ENCODE measurements at places on chromosomes 3 and 15.

DNA sequence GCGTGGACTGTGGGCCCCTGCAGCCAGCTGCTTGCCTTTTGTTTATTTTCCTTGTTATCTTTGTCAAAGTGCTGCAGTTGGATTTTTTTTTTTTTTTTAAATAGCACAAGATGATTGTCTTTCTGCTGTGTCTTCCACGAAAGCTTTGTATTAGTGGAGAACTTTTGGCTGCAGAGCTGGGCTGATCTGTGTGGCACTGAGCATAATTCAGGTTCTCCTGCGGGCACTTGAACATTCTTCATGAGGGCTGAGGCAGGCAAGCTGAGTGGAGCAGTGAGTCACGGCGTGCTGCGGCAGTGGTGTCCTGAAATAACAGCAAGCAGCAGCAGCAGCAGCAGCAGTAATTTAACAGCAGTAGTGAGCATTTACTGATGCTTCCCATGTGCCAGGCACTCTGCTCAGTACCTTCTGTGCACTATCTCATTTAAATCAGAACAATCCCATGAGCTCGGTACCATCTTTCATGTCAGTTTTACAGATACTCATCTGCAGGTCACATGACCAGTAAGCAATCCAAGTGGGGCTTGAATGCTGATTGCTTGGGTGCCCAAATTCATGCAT, 45.8 kb downstream of the MITF start:
- no peak for DNase-seq

GRCh38 chr15:93037820-93038705, 50.9 kb downstream of the RGMA start:
- no peak for DNase-seq

GRCh38 chr3:154144825-154145465, 23.8 kb downstream of the ARHGEF26 start:
- DNase-seq, result no peak

DNA sequence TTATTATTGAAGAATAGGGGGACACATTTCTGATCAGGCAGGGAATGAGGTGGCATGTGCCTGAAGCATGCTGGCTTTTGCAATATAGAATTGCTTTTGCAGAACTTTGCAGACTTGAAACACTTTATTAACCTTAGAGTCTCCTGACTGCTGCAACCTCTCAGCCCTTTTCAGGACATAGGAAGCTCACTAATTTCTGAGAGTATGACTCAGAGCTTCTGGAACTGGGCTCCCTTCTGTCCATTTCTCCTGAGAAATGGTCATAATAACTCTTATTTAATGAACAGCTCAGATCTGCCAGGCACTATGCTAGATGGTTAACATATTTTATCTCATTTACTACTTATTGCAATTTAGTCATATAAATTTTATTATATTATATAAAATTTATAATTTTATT, 38.6 kb upstream of the DGKG start:
- no peak for DNase-seq

DNA sequence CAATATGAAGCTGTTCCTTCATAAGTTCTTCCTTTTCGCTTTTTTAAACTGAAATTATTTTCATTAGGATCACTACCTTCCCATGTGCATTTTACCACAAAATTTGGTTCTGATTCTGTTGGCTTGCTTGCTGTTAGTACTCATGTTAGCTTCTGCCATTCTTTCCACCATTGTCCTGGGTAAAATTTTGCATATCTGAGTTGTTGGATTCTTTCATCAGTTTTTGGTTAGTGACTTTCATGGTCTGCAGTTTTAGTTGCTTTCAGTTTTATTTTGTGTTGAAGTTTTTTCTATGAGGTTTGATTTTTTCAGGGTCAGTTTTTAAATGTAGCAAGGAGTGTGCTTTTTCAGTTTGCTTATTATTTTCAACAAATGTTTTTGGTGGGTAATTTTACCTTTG, 71.9 kb downstream of the SMAD3 start:
- no peak for DNase-seq

GRCh38 chr3:118850687-118851086, 184.0 kb downstream of the IGSF11 start:
- DNase-seq, result no peak

- DNase-seq, result peak; percentile 14
Measured at GRCh38 chr3:178385280-178385952, 150.8 kb upstream of the KCNMB2 start.

- peak; percentile 80 for DNase-seq
Measured at GRCh38 chr3:183515968-183516851, 39.3 kb downstream of the KLHL6 start.

- no peak for DNase-seq
Measured at GRCh38 chr3:59374818-59375211, 325.0 kb upstream of the CFAP20DC start.

- no peak for DNase-seq
Measured at GRCh38 chr3:38345879-38346586, 552 bp upstream of the XYLB start.

DNA sequence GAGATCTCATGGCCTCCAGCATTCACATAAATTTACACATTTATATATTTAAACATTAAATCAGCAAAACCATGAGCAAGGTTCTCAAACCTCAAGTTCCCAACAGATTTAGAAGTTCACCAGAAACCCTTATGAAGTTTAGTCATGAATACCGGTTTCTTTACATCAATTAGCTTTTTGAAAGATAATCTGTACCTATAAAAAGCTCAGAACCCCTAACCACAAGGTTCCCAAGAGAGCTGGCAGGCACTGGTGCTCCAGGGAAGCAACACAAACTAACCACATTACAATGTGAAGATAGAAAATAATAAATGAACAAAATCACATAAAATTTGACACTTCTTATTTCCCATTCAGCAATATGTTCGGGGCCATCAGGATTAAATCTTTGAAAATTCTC, 150.9 kb downstream of the FBN1 start:
- DNase-seq, result no peak

DNA sequence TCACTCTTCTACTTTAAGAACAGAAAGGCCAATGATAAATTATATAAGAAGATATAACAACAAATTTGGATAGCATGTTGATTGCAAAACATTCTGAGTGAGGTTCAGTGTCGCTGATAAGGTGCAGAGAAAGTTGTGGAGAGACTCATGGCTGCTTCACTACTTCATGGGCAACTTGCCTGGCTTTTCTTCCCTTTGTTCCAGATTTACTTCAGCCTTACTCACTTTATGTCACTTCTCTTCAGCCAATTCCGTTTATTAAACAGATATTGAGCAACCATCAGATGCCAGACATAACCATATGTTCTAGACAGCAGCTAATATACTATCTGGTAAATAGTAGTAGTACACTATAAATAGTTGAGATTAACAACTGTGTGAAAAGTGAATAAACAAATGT, 150.0 kb upstream of the CHL1 start:
- no peak for DNase-seq

GRCh38 chr3:120684896-120685295, 2.9 kb upstream of the HGD start:
- DNase-seq, result no peak

DNA sequence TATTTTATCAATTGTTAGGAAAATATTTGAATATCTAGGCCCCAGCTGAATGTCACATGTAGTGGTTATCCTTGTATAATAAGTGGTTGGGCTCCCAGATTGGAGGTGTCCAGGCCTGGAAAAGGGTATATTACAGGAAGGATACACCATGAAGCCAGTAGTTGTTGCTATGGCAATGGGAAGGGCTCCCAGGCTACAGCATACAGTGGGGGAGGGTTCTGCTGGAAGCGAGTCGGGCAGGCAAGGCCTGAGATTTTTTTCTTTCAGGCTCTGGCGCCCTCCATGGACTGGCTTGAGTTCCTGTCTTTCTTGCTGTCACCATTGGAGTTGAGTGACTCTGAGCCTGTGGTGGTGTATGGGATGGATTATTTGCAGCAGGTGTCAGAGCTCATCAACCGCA, 8.9 kb downstream of the ECE2 start:
- DNase-seq, result no peak

DNA sequence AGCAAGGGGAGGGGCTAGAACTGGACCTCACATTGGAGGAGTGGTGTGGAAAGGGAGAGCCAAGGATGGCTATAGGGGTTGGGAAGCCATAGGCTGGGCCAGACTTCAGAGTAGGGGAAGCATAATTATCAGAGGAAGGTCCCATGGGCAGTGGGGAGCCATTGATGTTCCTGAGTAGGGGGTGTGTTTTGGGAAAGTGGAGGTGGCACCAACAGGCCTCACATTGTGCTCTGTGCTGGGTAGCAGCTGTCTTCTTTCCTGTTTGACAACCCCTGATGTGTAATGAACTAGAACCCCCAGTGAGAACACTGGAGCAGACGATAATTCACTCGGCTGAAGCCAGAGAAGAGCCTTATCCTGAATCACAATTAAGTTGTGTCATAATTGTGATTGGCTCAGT, 41.2 kb downstream of the SLC6A11 start:
- no peak for DNase-seq

DNA sequence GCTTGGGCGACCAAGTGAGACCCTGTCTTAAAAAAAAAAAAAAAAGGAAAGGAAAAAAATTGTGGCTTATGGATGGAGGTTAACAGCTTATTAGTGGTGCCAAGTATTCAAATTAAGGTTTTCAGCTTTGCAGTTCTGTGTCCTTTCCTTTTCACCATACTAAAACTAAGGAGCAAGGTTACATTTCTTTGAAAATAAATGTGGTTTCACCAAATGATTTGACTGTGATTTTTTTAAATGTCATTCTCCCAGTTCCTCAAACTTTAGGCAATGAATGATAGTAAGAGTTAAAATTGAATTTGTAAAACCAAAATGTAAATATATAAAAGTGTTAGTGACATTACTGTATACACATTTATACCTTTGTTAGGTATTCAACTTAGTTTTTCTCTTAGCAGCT, 9.6 kb downstream of the CHRNA5 start:
- no peak for DNase-seq

GRCh38 chr3:112484352-112484751, 14.9 kb downstream of the BTLA start:
- no peak for DNase-seq

GRCh38 chr15:68508485-68509189, 70.2 kb upstream of the CORO2B start:
- DNase-seq, result no peak

- DNase-seq, result no peak
Measured at GRCh38 chr3:141093397-141093796, 42.2 kb downstream of the SPSB4 start.

GRCh38 chr3:172538368-172539151, 15.3 kb upstream of the TNFSF10 start:
- DNase-seq, result no peak

GRCh38 chr3:56830884-56831283, 29.1 kb upstream of the ARHGEF3 start:
- DNase-seq, result no peak

DNA sequence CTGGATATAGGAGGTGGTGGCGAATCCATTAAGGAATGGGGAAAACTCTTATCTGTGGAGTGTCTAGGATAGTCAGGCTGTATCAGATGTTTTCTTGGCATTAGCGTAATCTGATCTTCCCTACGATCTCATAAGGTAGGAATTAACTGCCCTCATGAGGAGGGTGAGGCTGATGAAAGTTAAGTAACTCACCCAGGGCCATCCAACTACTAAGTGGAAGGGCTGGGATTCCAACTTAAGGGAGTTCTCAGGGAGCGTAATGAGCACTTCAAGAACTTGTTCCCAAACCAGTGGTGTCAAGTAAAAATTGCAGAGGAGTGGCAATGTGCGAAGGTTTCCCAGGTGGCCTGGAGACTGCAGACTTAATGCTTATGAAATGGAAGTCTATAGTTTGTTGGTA, 55.9 kb upstream of the OSBPL11 start:
- DNase-seq, result no peak

GRCh38 chr3:177057768-177058167, 139.5 kb downstream of the TBL1XR1 start:
- peak; percentile 20 for DNase-seq

DNA sequence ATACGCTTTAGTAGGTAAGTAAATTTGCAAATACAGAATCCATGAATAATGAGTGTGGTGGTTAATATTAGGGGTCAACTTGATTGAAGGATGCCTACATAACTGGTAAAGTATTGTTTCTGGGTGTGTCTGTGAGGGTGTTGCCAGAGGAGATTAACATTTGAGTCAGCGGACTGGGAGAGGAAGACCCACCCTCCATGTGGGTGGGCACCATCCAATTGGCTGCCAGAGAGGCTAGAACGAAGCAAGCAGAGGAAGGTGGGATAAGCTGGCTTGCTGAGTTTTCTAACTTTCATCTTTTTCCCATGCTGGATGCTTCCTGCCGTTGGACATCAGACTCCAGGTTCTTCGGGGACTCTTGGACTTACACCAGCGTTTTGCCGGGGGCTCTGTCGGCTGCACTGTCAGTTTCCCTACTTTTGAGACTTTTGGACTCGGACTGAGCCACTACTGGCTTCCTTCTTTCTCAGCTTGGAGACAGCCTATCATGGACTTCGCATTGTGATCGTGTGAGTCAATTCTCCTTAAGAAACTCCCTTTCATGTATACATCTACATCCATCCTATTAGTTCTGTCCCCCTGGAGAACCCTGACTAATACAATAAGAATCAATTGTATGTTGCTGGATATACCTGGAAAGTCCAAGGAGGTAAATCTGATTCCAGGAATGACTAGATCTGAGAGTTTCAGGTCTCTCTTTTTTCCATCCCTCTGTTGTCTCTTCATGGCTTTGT, 25.8 kb upstream of the NEDD4 start:
- no peak for DNase-seq

DNA sequence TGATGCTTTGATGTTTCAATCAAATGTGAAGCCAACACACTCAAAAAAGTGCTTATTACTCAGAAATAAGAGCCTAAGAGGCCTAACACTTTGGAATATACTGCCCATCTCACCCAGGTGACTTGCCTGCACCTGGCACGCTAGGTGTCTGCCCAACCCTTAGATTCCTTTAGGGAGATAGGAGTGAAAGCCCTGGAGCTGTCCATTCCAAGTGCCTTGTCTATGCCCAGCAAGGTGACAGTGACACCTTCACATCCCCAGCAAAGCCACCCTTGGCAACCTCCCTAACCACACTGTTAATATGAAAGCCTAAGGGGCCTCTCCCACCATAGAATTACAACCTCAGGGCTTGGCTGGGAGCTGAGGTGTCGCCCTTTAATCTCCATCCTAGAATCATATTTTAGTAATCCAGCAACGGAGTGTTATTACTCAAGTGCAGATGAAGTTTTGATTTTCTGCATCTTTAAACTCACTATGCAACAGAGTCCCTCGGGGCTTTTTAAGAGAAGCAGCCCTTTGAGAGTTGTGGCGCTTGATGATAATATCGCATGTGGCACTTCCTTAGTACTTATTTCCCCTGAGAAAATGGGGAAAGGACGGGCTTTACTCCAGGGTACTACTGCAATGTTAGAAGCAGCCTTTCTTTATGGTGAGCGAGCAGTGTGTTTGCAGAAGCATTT, 24.8 kb downstream of the ATP10A start:
- DNase-seq, result no peak

- DNase-seq, result no peak
Measured at GRCh38 chr3:157059181-157059580, 100.8 kb downstream of the CCNL1 start.

DNA sequence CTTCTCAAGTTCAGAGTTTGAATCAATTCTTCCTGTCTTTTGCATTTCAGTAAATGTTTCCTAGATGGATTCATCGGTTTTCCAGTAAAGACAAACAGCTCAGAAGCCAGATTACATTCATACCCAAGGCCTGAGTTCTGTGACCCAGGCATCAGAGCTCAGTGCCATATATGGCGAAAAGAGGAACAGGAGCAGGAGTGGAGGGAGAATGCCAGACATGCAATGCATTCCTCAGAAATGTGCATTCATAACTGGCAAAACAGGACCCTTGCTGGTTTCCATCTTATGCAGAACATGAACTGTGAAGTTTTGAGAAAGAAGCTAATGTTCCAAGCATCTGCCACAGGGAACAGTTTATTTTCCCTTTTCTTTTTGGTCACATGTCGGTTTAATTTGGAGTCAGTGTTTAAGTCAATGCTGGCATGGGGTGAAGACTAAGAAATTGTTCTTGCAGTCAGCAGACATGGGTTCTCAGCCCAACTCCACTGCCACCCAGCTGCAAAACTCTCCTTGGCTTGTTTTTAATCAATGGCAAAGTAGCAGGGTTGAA, 116.5 kb downstream of the LPP start:
- no peak for DNase-seq

Measured in central memory CD4-positive, alpha-beta T cell (primary cell).